ENCODE measurements at places on chromosomes 3 and 15. TPM values are rescaled to one million over a fixed set of nuclear protein-coding genes. Genes with fewer than 3 reads are reported as not detected.

BCHE gene
- 20.4 TPM for total RNA-seq

CHRNA7 gene
- 0.79 TPM for total RNA-seq

ITIH4 gene
- 0.19 TPM for total RNA-seq

OSBPL10 gene
- 27.7 TPM for total RNA-seq

REC114 gene
- not detected for total RNA-seq

ABHD5 gene
- total RNA-seq, result 26.5 TPM

ZNF770 gene
- total RNA-seq, result 41.0 TPM

C3orf85 gene
- not detected for total RNA-seq

PLA2G4D gene
- not detected for total RNA-seq

TMOD2 gene
- 22.3 TPM for total RNA-seq

FAM107A gene
- 2.9 TPM for total RNA-seq

SLC9C1 gene
- 0.85 TPM for total RNA-seq
